ENCODE measurements at places on chromosomes 13 and 19.

DNA sequence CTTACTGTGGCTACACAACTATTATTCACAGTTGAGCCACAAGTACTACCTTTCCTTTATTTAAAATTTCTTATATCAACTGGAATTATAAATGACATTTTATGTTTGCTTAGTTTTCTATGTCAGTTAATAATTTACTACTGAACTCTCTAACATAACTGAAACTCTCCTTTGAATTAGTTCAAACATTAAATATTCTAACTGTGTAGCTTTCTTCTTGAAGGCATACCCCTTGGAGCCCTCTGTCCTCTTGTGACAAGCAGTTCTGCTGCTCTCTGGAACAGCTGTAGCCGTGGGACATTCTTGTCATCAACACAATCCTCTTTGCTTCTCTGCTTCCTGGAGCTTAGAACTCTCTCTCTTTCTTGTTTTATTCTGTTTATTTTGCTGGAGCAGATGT, 244.8 kb downstream of the NHLRC3 start:
- no peak for DNase-seq

- DNase-seq, result no peak
Observed at GRCh38 chr13:28047757-28048388, 52.5 kb downstream of the FLT3 start.

DNA sequence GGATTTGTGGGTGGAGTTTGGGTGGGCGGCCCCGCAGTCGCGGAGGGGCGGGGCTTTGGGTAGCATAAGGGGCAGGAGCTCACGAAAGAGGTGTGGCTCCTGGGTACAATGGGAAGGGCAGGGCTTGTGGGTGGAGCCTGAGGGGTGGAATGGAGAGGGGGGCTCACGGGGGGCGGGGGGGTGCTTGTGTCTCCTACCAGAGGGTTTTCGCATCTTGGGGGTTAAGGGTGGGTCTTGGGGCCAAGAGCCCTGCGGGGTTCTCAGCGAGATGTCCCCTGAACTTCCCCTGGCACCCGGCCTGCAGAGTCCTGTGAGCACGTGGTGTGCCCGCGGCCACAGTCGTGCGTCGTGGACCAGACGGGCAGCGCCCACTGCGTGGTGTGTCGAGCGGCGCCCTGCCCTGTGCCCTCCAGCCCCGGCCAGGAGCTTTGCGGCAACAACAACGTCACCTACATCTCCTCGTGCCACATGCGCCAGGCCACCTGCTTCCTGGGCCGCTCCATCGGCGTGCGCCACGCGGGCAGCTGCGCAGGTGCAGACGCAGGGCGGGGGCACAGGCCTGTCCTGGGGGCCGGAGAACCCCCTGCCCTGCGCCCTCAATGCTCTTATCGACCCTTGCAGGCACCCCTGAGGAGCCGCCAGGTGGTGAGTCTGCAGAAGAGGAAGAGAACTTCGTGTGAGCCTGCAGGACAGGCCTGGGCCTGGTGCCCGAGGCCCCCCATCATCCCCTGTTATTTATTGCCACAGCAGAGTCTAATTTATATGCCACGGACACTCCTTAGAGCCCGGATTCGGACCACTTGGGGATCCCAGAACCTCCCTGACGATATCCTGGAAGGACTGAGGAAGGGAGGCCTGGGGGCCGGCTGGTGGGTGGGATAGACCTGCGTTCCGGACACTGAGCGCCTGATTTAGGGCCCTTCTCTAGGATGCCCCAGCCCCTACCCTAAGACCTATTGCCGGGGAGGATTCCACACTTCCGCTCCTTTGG, 5.1 kb downstream of the FSTL3 start:
- peak; percentile 80 for DNase-seq

DNA sequence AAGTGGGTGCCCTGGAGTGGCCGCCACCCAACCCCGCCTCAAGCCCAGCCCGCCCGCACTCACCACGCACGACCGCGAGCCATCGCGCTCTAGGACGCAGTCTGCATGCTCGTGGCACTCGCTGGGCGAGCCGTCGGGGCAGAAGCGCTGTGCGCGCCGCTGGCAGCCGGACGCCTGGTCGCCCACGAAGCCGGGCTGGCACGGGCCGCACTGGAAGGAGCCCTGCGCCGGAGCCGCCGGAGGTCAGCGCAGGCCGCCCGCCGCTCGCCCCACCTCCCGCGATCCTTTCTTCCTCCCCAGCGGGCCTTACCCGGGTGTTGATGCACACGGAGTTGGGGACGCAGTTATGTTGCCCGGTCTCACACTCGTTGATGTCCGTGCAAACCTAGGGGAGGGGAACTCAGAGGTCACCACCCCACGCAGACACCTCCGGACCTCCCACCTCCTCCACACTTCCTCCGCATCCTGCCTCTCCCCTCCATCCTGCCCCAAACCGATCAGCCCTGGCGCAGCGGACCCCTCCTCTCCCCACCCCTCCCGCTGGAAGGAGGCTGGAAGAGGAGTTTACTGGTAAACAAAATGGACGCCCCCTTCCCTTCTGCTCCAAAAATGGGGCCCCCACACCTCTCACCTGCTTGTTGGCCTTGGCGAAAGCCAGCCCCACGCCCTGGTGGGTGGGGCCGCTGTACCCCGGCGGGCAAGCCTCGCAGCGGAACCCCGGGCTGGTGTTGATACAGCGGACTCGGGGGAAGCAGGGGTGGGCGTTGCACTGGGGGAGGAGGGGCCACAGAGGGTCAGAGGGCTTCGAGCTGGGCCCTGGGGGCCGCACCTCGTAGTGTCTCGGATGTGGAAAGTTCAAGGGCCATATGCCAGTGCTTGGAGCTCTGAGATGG, 2.3 kb downstream of the COMP start:
- DNase-seq, result no peak

DNA sequence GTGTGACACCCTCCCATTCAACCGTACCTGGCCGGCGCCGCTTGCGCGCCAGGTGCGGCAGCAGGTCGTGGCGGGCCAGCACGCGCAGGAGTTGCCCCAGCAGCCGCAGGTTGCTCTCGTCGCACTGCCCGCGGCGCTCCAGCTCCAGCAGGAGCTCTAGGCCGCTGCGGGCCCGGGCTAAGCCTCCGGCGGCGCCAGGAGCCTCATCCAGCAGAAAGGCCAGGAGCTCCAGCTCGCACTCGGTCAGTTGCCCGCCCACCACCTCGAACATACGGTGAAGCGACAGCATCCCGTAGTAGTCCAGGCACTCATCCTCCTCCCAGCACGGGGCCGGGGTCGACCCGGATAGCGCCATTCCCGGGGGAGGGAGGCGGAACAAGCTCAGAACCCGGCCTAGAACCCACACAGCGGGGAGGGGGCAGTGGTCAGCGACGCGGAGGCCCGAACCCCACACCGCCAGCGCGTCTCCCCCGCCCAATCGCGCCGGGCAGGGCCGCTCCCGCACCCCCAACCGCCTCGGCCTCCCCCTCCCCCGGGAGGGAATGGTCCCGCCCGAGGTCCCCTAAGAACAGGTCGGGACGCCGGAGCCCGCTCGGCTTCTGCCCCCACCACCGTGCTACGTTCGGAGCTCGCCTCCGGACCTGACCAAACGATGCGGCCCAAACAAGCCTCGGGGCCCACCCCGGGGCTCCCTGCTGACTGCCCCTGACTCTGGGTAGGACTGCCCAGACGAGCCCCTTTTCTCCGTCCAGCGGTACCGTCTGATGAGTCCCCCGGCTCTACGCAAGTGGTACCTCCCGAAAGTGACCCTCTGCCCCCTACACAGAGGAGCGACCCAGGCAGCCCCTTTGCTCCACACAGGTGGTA, 591 bp downstream of the DEDD2 start:
- DNase-seq, result peak; percentile 74

- DNase-seq, result no peak
Observed at GRCh38 chr19:10141973-10142372, 22.3 kb upstream of the EIF3G start.

- DNase-seq, result no peak
Observed at GRCh38 chr13:86900906-86901305, 770.3 kb upstream of the SLITRK5 start.

DNA sequence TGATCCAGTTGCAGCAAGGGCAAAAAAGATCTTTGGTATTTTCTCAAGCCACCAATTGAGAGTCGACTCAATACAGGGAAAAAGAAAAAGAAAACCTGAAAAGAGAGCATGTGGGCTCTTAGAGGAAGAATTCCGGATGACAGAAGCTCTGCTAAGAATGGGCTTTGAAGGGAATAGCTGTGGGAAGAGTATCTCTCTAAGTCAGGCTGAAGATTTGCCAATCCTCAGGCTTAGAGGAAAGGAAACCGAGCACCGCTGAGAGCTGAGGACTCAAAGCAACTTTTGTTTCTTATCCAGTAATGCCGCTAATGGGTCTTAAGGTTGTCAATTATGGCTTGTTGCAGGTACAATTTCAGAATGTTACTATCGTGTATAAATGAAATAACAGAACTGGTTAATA, 166.4 kb downstream of the EFNB2 start:
- DNase-seq, result no peak

GRCh38 chr13:100602493-100603111, 14.0 kb upstream of the GGACT start:
- DNase-seq, result no peak

DNA sequence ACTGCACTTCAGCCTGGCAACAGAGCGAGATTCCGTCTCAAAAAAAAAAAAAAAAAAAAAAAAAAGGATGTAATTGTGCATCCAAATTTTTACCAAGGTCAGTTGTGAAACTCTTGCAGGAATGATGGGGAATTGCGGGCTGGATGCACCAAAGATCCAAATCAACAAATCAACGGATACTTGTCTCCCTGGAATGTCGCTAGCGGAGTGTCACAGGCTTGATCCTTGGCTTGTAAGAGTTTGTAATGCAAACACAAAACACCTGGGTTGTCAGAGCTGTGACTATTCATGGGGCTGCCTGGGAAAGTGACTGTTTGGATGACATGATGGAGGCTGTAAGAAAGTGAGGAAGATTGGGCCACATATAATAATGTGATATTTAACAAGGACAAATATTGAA, 4.2 kb downstream of the KANK3 start:
- no peak for DNase-seq

- DNase-seq, result no peak
Observed at GRCh38 chr13:97321101-97321500, 99.0 kb downstream of the MBNL2 start.

DNA sequence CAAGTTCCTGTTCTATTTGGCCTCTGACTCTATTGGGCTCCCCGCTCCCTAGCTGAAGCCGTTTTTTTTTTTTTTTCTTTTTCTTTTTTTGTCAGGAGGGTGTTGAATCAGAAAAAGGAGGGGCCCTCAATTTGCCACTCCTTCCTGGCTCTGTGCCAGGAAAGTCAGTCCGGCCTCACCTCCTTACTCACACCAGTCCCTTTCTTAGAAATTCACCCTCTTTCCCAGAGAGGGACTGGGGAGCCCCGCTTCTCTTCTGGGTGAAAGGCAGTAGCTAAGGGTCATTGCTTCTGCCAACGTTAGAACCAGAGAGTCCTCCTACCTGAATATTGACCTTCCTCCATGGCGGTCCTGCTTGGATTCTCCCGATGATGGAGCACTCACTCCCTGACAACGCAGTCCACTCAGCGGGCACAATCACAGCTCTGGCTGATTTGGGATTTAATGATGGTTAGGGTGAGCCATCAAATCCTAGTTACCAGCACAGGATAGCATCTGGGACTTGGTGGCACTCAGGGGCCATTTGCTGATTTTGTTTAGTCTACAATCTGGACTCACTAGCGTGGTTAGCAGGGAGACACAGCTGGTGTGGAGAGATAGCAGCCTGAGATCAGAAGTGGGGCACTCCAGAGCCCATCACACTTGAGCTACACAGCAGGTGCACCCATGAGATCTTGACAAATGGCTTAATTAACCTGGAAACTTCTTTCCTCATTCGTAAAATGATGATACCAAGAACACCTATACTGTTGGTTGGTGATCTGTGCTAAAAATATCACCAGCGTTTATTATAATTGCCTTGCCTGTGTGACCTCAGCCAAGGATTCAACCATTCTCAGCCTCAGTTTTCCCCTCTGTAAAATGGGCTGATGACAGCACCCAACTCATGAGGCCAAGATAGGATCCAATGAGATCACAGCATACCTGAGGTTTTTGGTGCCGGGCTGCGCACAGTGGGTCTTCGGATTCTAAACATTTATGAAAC, 2.2 kb downstream of the FCER2 start:
- no peak for DNase-seq

DNA sequence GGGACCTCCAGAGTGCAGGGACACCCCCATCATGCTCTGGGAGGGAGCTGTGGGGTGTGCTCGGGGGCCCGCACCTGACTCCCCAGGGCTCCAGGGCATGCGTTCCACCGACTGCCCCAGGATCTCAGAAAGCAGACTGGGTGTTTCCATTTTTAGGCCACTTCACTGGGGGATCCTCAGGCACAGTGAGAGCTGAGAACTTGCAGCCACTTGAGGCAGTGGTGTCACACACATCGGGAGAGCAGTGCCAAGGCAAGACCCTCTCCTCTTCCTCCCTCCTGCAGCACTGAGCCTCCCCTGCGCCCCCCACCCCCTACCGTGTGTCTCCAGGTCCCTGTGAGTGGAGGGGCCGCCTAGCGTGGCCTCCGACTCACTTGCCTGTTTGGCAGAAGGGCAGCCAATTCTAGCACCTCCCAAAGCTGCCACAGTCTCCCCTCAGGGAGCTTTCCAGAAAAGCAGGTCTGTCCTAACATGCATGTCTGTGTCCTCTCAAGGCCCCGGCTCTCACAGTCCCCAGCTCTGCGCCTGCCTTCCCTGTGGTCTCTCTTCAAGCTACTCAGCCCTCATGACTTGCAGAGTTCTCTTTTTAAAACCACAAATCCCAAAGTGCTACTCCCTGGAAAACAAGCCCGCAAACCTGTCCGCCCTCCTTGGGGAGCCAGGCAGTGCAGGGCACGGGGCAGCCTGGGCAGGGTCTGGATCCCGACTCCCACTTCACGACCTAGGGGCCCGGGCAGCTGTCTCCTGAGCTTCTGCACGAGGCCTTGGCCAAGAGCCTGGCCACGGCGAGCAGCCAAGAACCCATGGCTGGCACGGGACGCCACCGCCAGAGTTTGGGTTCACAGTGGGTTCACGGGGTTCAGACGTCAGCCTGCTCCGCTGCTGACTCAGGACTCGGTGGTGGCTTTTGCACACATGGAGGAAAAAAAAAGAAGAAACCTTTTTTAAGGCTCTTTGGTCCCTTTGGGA, 94.1 kb downstream of the STK24 start:
- DNase-seq, result peak; percentile 31

DNA sequence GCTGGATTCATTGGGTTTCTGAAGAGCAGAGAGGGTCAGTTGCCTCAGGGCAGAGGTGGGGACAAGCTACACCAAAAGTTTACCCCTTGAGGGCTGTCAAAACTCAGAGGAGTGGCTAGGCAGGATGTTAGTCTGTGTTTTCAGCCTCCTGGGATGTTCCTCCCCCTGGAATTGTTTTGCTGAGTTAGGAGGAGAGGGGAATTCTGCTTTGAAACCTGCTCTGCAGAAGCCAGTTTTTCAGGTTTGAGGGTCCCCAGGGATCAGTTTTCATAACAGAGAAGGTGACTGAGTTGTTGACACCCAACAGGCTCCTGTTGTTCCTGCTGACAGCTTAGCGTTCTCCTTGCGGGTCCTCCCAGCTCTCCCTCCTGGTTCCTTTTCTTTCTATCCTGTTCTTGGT, 121.9 kb upstream of the TMTC4 start:
- no peak for DNase-seq
